ENCODE measurements at places on chromosomes 3 and 15.

DNA sequence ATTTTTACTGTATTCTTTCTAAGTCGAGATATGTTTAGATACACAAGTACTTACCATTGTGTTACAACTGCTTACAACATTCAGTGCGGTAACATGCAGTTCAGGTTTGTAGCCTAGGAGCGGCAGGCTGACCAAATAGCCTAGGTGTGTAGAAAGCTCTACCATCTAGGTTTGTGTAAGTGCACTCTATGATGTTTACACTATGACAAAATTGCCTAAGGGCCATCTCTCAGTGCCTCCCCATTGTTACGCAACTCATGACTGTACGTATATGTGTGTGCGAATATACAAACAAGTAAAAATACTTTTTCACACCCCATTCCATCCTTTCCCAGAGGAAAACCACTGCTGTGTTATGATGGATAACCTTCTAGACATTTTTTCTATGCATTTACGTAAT is 44.3 kb downstream of the PXYLP1 start:
- no peak for DNase-seq

- DNase-seq: no peak
Measured at GRCh38 chr3:29436612-29437323, 155.9 kb downstream of the RBMS3 start.

DNA sequence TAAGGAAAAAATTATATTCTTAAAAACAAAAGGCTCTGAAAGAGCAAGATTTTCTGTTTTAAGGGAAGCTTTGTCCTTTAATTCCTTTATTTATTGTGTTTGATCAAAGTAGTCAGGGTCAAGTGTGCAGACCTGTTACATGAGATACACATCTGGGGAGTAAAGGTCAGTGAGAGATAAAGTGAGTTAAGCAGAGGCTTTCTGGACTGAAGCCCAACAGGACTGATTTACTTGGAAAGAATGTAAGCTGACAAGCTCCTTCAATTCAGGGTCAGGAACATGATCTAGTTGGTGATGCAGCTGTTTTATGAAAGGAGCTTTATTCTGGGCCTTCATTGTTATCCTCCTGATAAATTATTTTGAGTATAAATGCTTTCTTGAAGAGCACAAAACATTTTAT is 20.7 kb upstream of the OTOL1 start:
- DNase-seq: no peak

DNA sequence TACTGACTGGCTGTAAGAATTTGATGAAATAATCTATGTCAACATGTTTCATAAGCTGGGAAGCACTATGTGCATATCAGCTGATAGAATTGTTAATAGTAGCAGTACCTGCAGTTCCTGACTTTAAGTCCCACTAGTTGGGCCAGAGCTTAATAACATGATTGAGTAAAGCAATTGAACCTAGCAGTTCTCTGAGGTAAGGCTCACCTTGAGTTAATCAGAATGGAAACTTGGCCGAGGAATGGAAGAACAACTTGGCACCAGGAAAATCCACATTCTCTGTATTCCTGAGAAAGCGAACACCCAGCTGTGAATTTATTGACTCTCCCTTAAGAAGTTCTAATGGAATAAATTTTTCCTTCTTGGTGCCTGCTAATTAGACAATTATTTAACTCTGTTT is 262.6 kb downstream of the IGSF11 start:
- DNase-seq: no peak

DNA sequence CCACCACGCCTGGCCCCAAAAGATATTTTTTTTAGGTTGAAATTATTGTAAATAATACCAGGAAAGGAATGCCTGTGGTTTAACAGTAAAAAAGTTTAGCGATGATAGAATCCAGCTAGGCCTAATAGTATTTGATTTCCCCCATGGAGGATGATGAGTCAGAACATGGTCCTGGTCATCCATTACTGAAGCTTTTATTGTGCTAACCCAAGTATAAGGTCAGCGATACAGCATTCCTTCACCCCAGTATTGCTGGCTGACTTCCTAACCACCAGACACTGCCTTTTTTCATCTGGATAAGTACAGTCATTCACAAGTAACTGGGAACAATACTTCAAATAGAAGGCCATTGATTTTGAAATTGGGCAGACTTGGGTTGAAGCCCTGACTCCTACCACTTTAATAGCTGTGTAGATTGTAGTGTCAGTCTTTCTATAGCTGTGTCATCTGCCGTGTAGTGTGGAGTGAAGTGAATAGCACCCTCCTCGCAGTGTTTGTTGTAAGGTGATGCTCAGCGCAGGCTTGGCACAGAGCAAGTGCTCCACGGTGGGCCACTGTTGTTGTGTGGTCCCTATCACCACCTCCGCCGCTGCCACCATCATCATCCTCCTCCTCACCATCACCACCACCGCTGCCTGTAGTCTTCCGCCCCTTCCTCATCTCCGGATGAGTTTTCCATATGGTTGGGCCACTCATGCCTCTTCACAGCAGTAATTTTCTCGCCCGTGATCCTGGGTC is 436.0 kb upstream of the TPM1 start:
- no peak for DNase-seq

DNA sequence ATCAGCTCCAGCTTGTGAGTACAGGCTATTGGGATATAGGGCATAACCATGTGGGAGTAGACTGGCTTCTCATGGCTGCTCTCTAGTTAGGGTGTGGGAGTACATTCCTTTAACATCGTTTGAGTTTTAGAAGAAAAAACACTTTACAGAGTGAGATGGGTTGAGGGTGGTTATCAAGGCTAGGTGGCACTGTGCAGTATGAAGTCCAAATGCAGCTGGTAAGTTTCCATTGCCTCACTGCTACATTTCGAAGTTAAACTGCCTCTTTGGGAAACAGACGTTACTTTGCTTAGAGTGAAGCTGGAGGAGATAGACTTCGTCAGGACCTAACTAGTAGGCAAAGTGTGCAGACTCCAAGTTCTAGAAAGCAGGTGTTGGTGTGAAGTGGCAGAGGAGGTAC is 192.4 kb downstream of the SQOR start:
- no peak for DNase-seq

GRCh38 chr15:23516866-23517265 is 48.6 kb upstream of the MKRN3 start:
- no peak for DNase-seq

- no peak for DNase-seq
Measured at GRCh38 chr3:101623656-101624055, 49.7 kb downstream of the PCNP start.

GRCh38 chr3:142285083-142285517 is 59.7 kb upstream of the GK5 start:
- no peak for DNase-seq

DNA sequence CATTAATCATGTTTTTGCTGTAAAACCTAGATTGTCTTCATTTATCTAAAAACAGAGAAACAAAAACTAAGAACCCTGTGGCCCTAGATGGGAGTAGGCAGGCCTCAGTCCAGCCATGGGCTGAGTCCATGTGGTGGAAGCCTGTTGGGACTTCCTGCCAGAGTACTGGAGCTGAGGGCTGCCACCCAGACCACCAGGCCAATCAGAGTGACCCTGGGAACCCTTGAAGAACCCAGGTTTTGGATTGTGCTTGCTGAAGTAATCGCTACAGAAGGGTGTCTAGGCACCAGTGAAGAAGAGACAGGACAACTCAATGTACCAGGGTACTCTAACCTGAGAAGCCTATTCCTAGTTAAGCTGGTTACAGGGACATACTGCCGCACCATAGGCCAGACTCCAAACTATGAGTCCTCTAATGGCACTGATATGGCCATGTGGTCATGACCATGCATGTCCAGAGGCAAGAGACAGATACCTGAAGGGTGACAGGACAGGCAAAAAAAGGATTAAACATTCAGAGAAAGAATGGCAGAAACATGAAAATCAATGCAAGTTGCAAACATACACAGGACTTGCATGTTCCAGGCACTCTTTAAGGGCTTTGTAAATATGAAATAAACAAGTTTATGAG is 12.9 kb downstream of the CSRNP1 start:
- DNase-seq: no peak

DNA sequence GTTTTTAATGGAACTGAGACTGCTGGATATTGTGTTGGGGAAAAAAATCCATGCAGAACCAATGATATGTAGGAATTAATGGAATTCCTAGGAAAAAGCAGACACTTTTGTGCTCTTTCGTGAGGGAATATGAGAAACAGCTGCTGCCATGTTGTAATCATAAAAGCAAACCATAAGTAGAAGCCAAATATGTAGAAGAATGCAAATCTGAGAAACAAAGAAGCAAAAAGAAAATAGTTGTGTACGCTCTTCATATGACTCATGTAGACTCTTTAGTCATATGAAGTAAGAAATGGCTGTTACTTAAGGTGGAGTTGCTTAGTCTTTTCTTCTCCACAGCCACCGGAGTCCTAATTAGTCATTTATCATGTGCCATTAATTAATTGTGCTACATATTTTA is 298.6 kb upstream of the ZNF717 start:
- DNase-seq: no peak

DNA sequence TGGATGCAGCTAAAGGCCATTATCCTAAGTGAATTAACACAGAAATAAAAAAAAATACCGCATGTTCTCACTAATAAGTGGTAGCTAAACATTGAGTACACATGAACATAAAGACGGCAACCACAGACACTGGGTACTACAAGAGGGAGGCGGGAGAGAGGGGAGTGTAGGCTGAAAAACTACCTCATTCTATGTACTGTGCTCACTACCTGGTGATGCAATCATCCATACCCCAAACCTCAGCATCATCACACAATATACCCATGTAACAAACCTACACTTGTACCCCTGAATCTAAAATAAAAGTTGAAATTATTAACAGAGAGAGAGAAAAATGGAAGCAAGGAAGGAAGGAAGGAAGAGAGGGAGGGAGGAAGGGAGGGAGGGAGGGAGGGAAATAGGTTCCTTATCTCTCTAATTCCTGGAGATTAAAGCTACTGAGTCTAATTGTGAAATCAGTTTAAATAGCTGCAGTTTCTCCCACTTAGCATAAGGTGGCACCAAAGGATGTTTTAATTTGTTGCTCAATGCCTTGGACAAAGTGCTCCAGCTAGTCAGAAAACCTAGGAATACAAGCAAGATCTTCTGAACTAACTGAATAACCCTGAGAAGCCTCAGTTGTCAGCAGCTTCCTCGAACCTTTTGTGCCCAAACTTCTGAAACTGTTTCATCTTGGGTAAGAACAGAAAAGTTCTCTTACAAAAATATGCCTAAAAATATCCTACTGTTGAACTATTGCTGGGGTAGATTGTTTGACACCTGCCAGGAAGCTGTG is 79.4 kb upstream of the ATP11B start:
- no peak for DNase-seq

- peak; percentile 14 for DNase-seq
Measured at GRCh38 chr15:77966540-77967234, 110.8 kb downstream of the TBC1D2B start.

DNA sequence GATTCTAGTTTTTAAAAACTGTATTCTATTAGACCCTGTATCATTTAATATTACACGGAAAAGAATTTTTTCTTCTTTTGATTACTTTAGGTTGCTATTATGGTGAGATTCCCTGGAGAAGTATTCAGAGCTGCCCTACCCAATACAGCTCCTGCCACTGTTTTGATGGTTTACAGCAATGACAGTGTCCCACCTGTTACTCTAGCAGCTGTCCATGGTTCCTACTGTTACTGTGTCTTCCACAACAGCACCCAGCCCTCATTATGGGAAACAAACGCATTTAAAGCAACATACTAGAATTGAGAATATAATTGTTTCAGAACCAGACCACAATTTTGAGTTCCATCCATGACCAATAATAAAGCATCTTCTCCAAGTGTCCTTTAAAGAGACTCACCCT is 450.7 kb downstream of the SHQ1 start:
- DNase-seq: no peak

- DNase-seq: no peak
Measured at GRCh38 chr15:63246691-63247469, 30.5 kb upstream of the APH1B start.

- no peak for DNase-seq
Measured at GRCh38 chr3:171187706-171188290, 161.3 kb upstream of the SLC2A2 start.

DNA sequence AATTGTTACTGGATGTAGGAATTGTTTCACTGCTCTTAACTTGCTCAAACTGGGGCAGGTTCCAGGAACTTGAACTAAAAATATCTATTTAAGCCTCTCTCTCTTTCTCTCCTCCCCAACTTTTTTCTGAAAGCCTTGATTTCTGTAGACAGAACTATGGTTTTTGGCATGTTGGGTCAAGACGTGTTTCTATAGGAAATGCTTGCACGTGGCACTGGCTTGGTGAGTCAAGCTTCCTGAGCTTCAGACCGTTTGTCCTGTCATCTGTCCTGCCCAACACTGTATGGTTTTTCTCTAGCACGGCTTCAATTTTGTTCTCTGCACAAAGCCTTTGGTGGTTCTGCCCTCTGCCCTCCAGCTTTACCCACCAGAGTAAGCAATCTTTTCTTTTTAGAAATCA is 13.5 kb downstream of the EAF1 start:
- DNase-seq: no peak

DNA sequence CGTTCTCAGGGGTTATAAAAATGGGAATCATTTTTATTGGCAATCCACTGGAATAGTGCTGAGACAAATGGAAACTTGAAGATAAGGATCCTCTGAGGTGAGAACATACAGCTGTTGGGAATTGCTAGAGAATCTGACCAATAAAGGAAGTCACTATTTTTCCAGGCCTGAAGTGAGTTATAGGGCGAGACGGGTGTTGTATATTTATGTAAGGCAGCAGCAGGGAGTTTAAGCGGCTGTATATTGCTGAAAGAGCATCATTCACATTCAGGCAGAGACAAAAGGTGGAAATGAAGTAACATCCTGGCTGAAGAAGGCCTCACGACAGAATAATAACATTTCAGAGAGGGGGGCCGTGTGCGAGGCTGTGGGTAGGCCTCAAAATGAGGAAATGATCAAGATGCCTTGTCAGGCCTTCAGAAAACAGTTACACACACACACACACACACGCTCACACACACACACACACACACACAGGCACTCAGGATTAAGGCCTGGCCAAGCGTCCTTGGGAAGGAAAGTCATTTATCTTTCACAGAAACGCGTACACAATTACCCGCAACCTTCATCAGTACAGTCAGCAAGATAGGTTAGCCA is 964.9 kb upstream of the NR2F2 start:
- no peak for DNase-seq

DNA sequence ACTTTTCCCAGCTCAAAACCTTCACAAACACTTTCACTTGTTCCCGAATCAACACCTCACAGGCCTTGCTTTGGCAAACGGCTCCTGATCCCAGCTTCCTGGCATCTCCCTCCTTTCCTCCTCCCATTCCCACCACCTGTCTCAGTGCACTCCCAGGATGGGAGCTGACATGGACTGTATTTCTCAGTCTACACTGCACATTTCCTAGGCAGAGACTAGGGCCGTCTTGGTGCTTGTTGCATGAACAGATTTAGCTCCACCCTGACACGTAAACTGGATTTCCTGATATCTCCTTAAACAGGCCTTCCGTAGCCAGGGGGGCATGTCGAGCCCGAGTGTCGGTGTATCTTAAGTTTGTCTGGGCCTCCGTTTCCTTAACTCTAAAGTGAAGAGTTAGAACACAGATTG is 790 bp upstream of the WHAMM start:
- DNase-seq: no peak

- no peak for DNase-seq
Measured at GRCh38 chr15:73602992-73603391, 30.2 kb downstream of the NPTN start.

DNA sequence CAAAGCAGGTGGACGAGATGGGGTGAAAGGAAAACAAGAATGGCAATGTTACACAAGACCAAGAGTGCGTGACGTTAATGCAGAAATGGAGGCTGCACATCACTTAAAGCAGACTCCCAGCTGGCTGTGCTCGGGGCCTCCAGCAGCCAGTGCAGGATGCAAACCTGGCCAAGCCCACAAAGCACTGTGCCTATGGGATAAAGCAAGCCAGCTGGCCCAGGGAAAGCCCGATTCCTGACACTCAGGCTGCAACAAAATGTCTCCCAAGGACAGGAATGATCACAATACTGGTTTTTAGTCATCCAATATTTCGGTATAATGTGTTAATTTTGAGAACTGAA is 86.2 kb downstream of the SEC22A start:
- DNase-seq: no peak

Data from stimulated activated CD8-positive, alpha-beta memory T cell treated with anti-CD3 and anti-CD28 coated beads, Interleukin-7, amount 100 ng/mL, for 4 hours (primary cell).